ENCODE measurements at places on chromosomes 3 and 15.

- DNase-seq, result no peak
These were observed 203.4 kb upstream of the HES1 start for GRCh38 chr3:193932576-193932975.

- no peak for DNase-seq
These were observed 490.1 kb upstream of the ATP11B start for GRCh38 chr3:182303169-182303568.

- DNase-seq, result no peak
These were observed 653.2 kb downstream of the ROBO2 start for GRCh38 chr3:77693147-77693546.

DNA sequence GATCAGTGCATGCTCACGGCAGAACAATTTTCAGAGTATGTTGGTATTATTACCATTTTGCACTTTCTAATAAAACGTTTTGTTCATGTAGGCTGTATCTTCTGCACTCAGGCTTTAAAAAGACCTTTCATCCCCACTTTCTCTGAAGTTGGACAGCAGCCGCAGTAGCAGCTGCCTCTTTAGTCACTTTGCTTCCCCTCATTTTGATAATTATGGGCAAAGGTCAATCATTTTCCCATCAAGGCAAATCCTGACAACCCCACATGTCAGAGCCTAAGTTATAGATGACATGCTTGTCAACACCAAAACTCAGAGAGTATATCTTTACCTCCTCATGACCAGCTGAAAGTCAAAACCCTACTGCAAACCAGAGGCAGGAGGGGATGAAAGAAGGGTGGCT lies 99.7 kb downstream of the ROBO2 start:
- DNase-seq, result no peak

GRCh38 chr3:68743521-68743920 lies 188.8 kb downstream of the TAFA4 start:
- DNase-seq, result no peak

DNA sequence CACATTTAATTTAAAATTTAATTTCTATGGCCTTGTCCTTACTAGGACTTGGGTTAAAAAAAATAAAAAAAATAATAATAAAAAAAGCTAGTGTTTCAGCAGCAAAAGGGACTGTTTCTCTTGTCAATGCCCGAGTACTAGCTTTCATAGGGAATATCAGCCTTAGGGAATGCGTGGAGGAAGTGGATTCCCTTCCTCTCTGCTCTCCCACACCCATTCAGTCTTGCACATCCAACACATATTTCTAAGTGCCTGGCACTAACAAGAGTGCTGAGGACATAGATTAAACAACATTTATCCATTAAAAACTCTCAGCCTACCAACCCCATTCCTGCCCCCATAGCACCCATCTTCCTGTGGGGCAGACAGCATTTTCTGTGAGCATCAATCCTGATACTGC lies 6.2 kb downstream of the ZNF385D start:
- DNase-seq, result no peak

DNA sequence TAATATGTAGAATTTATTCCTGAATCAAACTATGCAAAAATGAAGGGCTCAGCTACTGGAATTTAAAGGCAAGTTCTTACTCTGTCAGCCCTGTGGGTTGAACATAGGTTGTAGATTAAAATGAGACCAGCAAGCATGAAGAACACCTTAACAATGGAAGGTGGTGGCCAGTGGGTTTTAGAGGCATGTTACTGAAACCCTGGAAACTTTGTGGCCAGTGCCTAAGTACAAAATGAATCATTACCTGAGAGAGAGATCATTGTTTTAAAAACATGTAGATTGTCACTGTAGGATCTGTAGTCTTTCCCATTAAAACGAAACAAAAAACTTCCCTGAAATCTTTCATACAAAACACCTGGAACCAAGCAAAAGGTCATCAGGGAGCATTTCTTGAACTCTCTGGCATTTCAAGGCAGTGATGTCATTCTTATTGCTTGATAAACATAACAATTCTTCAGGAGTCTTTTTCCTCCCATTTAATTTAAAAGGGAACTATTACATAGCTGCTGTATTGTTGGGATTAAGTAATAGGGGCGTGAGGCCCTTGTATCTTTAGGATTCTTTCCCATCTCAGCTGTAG lies 51.8 kb downstream of the TMEM108 start:
- no peak for DNase-seq

GRCh38 chr15:75129788-75130187 lies 71.9 kb upstream of the C15orf39 start:
- no peak for DNase-seq
